ENCODE measurements at places on chromosomes 6 and 20. TPM values are rescaled to one million over a fixed set of nuclear protein-coding genes. Genes with fewer than 3 reads are reported as not detected.

The PCSK2 gene
- 0.06 TPM for total RNA-seq

The TNF gene
- total RNA-seq = 4.0 TPM

The LRRN4 gene
- 0.15 TPM for total RNA-seq

The MUC22 gene
- not detected for total RNA-seq

The SLPI gene
- total RNA-seq = not detected

The OSBPL2 gene
- 10.2 TPM for total RNA-seq

The RAMACL gene
- 0.34 TPM for total RNA-seq

The UBE2C gene
- total RNA-seq = 167 TPM

The C6orf15 gene
- not detected for total RNA-seq

The OTOR gene
- not detected for total RNA-seq

The CCN6 gene
- not detected for total RNA-seq

The MMS22L gene
- total RNA-seq = 28.4 TPM

The PLN gene
- not detected for total RNA-seq

The SNX3 gene
- 171 TPM for total RNA-seq

The C6orf52 gene
- 2.7 TPM for total RNA-seq

The CLDN20 gene
- total RNA-seq = 0.54 TPM

The TRDN gene
- total RNA-seq = not detected

The PGC gene
- not detected for total RNA-seq

The PARD6B gene
- 26.0 TPM for total RNA-seq

The NNAT gene
- not detected for total RNA-seq

The SLC22A16 gene
- total RNA-seq = not detected

The DSP gene
- total RNA-seq = 67.4 TPM

The RBPJL gene
- total RNA-seq = not detected

The ANGPT4 gene
- total RNA-seq = 0.03 TPM

The DEF6 gene
- total RNA-seq = 23.6 TPM

The HCK gene
- 0.15 TPM for total RNA-seq

The TINAG gene
- not detected for total RNA-seq

The SHLD1 gene
- total RNA-seq = 2.8 TPM

The THBD gene
- 5.1 TPM for total RNA-seq

The ARMC2 gene
- total RNA-seq = 4.0 TPM

The PPP1R10 gene
- total RNA-seq = 29.5 TPM

The ARHGAP40 gene
- not detected for total RNA-seq

The LEMD2 gene
- total RNA-seq = 71.0 TPM

The RARS2 gene
- 38.9 TPM for total RNA-seq

The PRDM13 gene
- 3.4 TPM for total RNA-seq

The DLK2 gene
- total RNA-seq = 1.4 TPM

The RIPPLY2 gene
- total RNA-seq = 5.4 TPM

The RREB1 gene
- total RNA-seq = 7.0 TPM

The SLC22A1 gene
- total RNA-seq = 2.8 TPM
